Stimulated activated CD4-positive, alpha-beta T cell treated with anti-CD3 and anti-CD28 coated beads, Interleukin-2, amount 100 ng/mL, for 24 hours (primary cell): ENCODE measurements at places on chromosomes 13 and 19.

GRCh38 chr19:31140717-31141116 is 208.5 kb downstream of the TSHZ3 start:
- no peak for DNase-seq

DNA sequence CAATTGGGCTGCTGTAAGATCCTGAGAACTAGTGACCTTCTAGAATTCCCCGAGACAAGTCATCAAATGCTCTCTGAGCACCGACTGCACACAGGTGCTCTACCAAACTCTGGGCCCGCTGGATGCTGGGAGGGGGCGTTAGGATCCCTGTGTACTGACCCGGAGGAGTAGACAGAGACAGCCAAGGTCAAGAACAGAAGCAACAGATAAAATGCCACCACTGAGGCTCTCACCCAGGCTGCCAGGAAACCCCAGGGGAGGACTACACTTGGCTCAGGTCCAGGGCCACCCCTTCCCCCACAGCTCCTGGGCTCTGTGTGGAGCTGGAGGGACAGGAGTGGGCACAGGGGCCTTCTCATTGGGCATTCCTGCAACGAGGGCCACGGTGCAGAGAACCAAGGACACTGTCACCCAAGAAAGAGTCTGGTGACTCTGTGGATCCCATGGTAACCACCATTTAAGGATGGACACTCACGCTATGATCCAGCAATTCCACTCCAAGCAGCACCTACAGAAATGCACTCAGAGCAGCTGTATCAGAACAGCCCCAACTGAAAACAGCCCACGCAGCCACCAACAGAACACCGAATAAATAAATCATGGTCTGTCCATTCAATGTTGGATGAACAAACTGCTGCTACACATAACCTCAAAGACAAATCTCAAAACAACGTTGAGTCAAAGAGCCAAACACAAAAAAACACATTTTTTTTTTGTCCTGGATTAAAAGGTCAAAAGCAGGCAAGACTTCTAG is 16.8 kb upstream of the SLC35E1 start:
- DNase-seq, result no peak

DNA sequence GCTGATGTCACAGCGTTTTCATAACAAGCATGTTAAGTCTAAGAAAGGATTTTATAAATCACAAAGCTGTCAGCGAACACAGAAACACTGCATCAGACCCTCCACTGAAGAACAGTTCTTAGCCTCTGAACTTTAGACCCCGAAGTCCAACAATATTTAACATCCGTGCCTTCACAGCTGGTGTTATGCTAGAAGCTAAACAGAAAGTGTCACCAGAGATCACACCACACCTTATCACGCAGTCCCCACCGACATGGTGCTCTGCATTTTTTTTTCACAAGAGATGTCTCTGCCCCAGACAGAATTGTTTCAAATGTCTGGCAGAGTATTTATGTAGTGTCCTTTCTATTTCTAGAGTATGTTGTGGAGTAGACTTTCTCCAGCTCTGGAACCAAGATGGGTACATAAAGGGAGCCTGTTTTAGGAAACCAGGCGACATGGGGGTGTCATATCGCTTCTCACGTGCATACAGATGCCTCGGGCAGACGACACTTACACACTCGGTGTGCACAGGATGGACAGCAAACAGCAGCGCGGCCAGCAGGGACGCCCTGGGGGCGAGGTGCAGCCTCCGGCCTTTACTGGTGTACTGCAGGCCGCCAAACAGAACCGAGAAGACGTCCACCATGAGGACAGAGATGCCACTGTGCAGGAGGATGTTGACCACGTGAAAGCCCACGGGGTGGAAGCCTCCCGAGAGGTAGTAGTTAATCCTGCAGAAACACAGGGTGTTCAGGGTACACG is 12.0 kb downstream of the TMTC4 start:
- DNase-seq, result no peak

DNA sequence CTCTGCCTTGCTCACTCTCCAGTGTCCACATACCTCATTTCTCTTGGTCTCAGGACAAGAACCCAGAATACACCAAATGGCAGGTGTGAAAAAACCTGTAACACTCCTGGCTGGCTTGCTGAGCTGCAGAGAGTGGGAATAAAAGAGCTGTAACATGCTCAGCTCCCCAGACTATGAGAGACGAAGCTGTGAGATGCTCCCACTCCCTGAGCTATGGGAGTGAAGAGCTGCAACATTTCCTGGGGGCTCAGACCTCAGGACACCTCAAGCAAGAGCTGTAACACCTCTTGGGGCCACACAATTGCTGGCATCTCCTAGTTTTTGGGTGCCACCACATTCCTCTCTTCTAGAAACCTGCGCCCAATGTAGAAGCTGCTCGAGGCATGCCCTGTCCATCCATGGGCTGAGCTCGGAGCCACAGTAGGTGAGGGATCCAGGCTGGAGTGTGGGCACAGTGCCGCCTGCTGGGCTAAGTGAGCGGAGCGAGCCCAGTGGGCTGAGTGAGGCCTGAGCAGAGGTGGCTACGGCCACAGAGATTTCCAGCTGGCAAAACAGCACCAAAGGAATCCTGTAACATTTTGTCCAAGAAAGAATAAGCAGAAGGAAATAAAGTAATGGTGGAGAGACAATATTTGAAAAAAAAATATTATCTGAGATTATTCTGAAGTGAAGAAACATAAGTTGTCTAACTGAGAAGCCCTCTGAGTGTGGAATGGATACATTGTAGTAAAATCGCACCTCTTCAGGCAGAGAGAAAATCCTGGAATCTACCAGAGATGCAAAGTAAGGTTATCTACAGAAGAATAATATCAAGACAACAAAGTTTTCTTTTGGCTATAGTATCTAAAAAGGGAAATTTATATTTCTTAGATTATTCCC is 186.2 kb upstream of the PCDH9 start:
- DNase-seq, result no peak
